Endothelial cell of umbilical vein (primary cell): ENCODE measurements at places on chromosomes 1 and 21.

- H3K4me1 ChIP-seq = no peaks in the 10 kb centered on the region
- no peaks in the 10 kb centered on the region for H3K27me3 ChIP-seq
- no peak overlapping the region for H3K27ac ChIP-seq
- no peak overlapping the region for H3K4me3 ChIP-seq
- no peaks in the 10 kb centered on the region for H3K36me3 ChIP-seq
These were observed 85.6 kb upstream of the ZRANB2 start for GRCh38 chr1:71166178-71167173.

GRCh38 chr1:57172040-57172439 is 206.2 kb upstream of the C8B start:
- H3K4me1 ChIP-seq = no peaks in the 10 kb centered on the region
- H3K27me3 ChIP-seq = no peaks in the 10 kb centered on the region
- no peak overlapping the region for H3K4me3 ChIP-seq
- H3K36me3 ChIP-seq = no peaks in the 10 kb centered on the region

DNA sequence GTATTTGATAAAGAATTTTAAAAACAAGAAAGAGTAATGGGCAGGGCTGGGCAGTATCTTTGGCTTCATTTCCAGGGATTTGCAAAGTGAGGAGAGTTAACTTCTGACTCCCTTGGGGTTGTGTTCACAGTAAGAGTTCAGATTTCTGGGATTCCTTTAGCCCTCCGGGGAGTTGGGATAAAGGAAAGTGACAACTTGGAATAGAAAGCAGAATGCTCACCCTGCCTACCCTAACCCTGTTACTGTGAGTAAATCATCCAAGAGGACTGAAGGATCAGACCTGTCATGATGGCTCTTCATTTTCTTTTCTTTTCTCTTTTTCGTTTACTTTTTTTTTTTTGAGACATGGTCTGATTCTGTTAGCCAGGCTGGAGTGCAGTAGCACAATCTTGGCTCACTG is 76.1 kb downstream of the CACHD1 start:
- H3K4me3 ChIP-seq = no peak overlapping the region
- H3K36me3 ChIP-seq = no peaks in the 10 kb centered on the region

GRCh38 chr1:216183007-216183406 is 240.2 kb downstream of the USH2A start:
- no peaks in the 10 kb centered on the region for H3K4me1 ChIP-seq
- H3K27ac ChIP-seq = no peak overlapping the region
- no peak overlapping the region for H3K4me3 ChIP-seq

- no peaks in the 10 kb centered on the region for H3K27me3 ChIP-seq
- no peaks in the 10 kb centered on the region for H3K36me3 ChIP-seq
- H3K27ac ChIP-seq = peak overlapping the region; percentile 92
- peak; percentile 87 for DNase-seq
These were observed 45.3 kb upstream of the CTBS start for GRCh38 chr1:84619383-84620102.

DNA sequence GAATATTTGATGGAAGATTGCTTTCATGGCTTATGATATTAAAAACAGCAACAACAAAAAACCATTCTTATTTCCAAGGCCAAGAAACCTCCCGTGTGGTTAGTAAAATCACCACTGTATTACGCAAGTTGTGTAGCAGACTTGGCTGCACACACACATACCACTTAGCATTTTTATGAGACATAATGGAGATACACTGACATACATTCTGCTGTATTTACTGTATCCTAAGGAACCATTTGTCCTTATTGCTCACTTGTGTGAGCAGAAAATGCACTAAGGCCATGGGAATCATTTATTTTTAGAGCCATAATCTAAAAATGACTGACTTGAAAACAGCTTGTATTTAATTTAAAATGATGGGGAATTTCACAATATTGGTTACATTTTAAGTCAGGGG is 584 bp upstream of the C1orf141 start:
- H3K36me3 ChIP-seq = no peaks in the 10 kb centered on the region
- DNase-seq = no peak
- peaks cover 6% of the 10 kb centered on the region for H3K27me3 ChIP-seq
- no peak overlapping the region for H3K4me3 ChIP-seq

DNA sequence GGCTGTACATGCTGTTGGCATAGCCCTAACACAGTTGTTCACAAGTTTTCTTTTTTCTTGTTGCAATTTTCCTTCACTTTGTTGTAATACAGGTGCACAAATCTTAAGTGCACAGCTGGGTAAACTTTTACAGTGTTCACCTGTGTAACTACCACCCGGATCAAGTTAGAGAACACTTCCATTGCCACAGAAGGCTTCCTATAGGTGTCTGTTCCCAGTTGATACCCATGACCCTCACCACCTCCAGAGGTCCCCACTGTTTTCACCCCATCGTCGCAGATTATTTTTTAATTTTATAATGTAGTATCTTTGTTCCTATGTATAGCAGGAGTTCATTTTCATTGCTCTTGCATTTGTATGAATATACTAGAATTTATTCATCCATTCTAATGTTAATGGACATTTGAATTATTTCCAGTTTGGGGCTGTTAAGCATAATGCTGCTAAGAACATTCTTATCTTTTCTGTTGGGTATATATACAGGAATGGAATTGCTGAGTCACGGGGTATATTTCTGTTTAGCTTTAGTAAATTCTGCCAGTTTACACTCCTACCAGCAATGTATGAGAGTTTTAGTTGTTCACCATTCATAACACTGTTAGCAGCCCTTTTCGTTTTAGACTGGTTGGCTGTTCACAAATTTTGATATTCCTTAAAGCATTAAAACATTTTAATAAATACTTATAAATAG is 16.4 kb downstream of the SPRTN start:
- no peak overlapping the region for H3K4me3 ChIP-seq
- no peaks in the 10 kb centered on the region for H3K27me3 ChIP-seq
- peaks cover 4% of the 10 kb centered on the region for H3K36me3 ChIP-seq
- DNase-seq = peak; percentile 43
- peak overlapping the region; percentile 14 for H3K27ac ChIP-seq

DNA sequence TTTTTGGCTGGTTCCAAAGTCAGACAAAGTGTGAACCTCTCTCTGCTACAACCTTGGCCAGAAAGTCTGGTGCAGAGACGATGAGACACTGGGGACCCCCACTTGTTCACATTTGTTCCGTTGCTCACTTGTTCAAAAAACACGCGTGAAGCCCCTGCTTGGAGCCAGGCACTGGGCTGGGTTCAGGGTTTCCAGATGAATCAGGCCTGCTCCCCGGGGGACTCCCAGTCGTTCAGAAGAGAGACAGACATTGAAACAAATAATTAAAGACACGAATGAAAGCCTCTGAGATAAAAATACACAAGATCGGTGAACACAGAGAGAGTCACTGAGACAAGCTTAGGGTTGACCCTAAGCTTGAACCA is 101.5 kb upstream of the RUNX3 start:
- no peak overlapping the region for H3K4me3 ChIP-seq
- DNase-seq = no peak
- no peaks in the 10 kb centered on the region for H3K4me1 ChIP-seq
- no peaks in the 10 kb centered on the region for H3K36me3 ChIP-seq
- no peaks in the 10 kb centered on the region for H3K27me3 ChIP-seq

GRCh38 chr1:109641078-109641740 is 14.7 kb upstream of the GSTM4 start:
- no peak overlapping the region for H3K4me3 ChIP-seq
- no peaks in the 10 kb centered on the region for H3K36me3 ChIP-seq
- H3K4me1 ChIP-seq = no peaks in the 10 kb centered on the region
- no peak for DNase-seq
- no peaks in the 10 kb centered on the region for H3K27me3 ChIP-seq

DNA sequence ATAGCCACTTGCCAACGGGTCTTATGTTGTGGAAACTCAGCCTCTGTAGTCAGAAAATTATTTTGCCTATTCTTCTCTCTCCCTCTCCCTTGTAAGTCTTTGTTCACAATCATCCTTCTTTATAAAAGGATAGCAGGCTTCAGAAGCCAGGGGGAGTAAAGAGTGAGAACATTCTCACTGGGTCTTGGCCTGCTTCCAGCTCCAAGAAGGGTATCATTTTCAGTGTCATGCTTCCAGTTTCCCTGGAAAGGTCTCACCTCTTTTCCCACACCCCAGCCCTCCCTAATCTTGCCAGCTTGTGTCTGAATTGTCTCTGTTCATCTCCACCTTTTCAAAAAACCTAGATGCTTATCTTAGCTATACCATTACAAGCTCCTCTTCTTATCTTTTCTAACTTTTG is 346.2 kb upstream of the LRRC7 start:
- no peaks in the 10 kb centered on the region for H3K36me3 ChIP-seq
- DNase-seq = no peak
- no peaks in the 10 kb centered on the region for H3K27me3 ChIP-seq
- H3K4me1 ChIP-seq = no peaks in the 10 kb centered on the region
- H3K27ac ChIP-seq = no peak overlapping the region

GRCh38 chr1:197810812-197811211 is 35.5 kb upstream of the DENND1B start:
- H3K36me3 ChIP-seq = no peaks in the 10 kb centered on the region
- no peaks in the 10 kb centered on the region for H3K4me1 ChIP-seq
- no peak overlapping the region for H3K27ac ChIP-seq
- peaks cover 2% of the 10 kb centered on the region for H3K27me3 ChIP-seq
- H3K4me3 ChIP-seq = no peak overlapping the region
- no peak for DNase-seq

GRCh38 chr21:35885942-35886541 is 174.3 kb downstream of the SETD4 start:
- H3K36me3 ChIP-seq = no peaks in the 10 kb centered on the region
- H3K4me1 ChIP-seq = no peaks in the 10 kb centered on the region
- no peak for DNase-seq
- H3K4me3 ChIP-seq = no peak overlapping the region
- H3K27ac ChIP-seq = no peak overlapping the region
- peaks cover 10% of the 10 kb centered on the region for H3K27me3 ChIP-seq

DNA sequence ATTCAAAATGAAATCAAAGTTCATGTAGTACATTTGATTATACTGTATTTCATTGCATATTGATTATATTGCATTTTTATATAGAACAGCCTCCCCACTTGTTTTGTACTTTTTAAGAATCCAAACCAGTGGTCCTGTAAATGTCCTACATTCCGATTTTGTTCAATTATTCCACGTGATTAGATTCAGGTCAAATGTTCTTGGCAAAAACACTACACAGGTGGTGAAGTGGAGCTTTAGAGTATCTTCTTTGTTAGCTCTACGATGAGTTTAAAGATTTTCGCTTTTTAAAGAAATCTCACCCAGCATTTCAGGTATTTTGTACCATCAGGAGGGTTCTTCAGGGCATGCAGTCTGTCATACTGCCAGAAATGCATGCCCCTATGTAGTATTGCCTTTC is 120.6 kb downstream of the TRIM33 start:
- H3K27ac ChIP-seq = no peak overlapping the region
- DNase-seq = no peak
- no peaks in the 10 kb centered on the region for H3K4me1 ChIP-seq
- no peaks in the 10 kb centered on the region for H3K36me3 ChIP-seq

DNA sequence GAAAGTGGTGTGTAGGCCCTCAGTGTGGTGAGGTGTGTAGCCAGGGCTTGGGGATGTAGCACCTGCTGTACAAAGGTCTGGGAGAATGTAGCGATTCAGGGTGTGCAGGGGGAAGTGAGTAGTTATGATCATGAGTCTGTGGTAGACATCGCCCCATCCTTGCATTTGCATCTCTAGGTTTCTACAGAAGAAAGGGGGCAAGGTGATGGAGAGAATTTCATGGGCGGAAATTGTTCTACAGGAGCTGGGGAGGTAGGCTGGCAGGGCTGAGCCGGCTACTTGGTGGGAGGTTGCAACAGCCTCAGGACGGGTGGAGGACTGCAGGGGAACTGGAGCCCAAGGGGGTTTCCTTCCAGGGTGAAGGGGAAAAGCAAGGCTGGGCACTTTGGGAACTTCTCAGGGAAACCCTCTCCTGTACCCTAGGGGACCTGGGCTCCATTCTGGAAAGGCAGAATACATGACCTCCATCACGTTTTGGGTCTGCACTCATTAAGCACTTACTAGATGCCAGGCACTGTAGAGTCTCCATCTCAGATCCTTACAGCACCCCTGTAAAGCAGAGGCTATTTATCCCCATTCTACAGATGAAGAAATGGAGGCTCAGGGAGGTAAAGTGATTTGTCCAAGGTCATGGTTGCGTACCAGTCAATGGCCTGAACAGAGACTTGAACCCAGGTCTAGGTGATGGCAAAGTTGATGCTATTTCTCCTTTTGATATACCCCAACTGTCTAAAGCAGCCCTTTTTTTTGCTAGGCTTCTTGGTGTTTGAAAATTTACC is 14.5 kb upstream of the TNFRSF1B start:
- DNase-seq = no peak
- no peak overlapping the region for H3K27ac ChIP-seq
- H3K27me3 ChIP-seq = no peaks in the 10 kb centered on the region

DNA sequence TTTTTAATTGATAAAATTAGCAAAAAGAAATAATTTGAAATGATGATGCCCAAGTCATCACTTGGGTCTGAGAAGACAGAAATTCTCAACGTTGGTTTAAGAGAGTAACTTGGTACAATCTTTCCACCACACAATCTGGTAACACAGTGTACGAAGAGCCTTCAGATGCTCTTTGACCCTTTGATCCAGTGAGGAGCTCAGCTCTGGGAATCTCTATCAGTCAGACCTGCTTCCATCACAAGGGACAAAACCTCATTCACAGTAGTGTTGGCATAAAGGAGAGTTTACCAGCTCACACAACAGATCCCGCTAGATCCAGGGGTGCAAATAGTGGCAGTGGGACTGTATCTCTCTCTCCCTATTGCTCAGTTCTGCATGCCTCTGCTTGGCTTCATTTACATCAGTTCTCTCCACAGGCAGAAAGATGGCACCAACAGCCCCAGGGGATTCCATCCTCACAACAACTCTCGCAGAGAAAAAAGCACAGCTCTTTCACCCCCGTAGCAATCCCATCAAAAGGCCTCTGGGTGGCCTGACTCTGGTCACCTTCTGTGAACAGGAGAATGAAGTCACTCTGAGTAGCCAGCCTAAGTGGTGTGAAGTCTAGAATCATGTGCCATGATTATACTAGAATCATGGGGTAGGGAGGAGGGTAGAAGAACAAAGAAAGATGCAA is 119.7 kb downstream of the ZNF281 start:
- DNase-seq = no peak
- H3K27ac ChIP-seq = no peak overlapping the region
- H3K4me1 ChIP-seq = no peaks in the 10 kb centered on the region
- no peak overlapping the region for H3K4me3 ChIP-seq
- peaks cover 5% of the 10 kb centered on the region for H3K27me3 ChIP-seq
- no peaks in the 10 kb centered on the region for H3K36me3 ChIP-seq

- H3K27ac ChIP-seq = no peak overlapping the region
- H3K4me3 ChIP-seq = no peak overlapping the region
- no peaks in the 10 kb centered on the region for H3K4me1 ChIP-seq
- H3K27me3 ChIP-seq = no peaks in the 10 kb centered on the region
These were observed 140.0 kb upstream of the GRIK3 start for GRCh38 chr1:37174341-37174740.
